Left colon (tissue), 2 donors: ENCODE measurements at places on chromosomes 16 and 17.

DNA sequence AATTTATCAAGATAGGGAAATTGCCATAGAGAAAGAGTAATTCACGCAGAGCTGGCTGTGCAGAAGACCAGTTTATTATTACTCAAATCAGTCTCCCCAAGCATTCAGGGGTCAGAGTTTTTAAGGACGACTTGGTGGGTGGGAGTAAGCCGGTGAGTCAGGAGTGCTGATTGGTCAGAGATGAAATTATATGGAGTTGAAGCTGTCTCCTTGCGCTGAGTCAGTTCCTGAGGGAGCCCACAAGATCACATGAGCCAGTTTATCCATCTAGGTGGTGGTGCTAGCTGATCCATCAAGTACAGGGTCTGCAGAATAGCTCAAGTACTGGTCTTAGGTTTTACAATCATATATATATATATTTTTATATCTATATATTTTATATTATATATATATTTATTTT, 6.0 kb upstream of the AQP8 start:
- no peak for DNase-seq

DNA sequence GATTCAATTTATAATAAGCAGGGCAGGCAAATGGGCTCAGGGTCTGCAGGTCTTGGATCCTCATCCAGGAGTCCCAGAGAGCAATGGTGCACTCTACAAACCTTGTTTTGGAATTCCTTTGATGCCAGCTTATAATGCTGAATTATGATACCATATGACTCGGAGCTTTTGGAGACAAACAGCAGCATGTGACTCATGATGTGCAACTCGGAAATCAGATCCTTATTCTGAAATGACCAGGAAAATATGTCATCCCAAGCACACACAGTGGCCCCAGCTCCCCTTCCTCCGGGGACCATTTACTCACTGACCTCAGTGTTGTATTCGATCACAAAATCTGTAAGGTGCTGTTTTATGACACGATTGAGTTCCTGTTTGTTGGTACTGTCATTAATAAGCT, 20.2 kb upstream of the UMOD start:
- DNase-seq = no peak

DNA sequence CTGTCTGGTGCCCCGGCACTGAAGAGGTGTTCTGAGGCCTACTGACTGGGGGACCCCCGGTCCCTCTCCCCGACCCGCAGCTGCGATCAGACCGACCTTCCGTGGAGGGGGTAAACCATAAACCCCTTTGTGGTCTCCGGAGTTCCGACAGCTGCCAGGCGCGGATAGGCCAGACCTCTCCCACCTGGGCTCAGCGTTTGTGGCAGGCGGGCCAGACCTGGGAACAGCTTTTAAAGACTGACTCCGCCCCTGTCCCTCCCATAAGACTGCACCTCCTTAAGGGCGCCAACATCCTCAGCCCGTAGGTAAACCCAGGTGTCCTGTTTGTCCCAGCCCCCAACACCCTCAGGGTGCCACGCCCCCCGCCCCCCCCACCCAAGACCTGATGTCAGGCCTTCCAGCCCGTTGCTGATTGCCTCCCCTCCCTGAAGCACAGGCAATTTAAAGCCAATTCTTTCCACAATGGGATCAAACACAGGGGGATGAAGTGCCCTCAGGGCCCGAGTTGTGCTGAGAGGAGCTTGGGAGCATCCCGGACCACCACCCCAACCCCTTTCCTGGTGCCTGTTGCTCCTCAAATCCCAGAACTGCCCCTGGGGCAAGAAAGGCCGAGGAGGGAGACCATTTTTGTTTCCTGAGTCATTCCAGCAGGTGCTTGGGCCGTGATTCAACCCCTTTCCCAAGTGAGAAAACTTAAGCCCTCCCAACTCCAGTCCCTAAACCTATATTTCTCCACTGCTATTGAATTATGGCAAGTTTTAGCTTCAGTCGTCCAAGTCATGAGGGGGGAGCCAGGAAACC, at the start of gene SOX15:
Gene SOX15, minus strand, starts transcription at position 204 of the 801 bp plus-strand sequence. CDS start 418 bp downstream, outside the sequence.
- no peak for DNase-seq

GRCh38 chr16:5925850-5926249, 828.3 kb upstream of the EEF2KMT start:
- no peak for DNase-seq

- no peak for DNase-seq
Measured at GRCh38 chr16:52497067-52497816, 49.7 kb downstream of the TOX3 start.
